ENCODE measurements at places on chromosomes 1 and 21.

- DNase-seq, result peak; percentile 41
These were observed at the start of gene PRDM2 for GRCh38 chr1:13699936-13700520. PRDM2 (plus strand) TSS chr1:13700188; CDS start chr1:13715606, 15,418 bp downstream.

GRCh38 chr1:186149591-186149990 lies 225.5 kb downstream of the TPR start:
- DNase-seq, result no peak

- DNase-seq, result no peak
These were observed 2.5 kb upstream of the DENND2D start for GRCh38 chr1:111202707-111203623.

GRCh38 chr1:58574816-58575215 lies 2.2 kb downstream of the TACSTD2 start:
- DNase-seq, result no peak

DNA sequence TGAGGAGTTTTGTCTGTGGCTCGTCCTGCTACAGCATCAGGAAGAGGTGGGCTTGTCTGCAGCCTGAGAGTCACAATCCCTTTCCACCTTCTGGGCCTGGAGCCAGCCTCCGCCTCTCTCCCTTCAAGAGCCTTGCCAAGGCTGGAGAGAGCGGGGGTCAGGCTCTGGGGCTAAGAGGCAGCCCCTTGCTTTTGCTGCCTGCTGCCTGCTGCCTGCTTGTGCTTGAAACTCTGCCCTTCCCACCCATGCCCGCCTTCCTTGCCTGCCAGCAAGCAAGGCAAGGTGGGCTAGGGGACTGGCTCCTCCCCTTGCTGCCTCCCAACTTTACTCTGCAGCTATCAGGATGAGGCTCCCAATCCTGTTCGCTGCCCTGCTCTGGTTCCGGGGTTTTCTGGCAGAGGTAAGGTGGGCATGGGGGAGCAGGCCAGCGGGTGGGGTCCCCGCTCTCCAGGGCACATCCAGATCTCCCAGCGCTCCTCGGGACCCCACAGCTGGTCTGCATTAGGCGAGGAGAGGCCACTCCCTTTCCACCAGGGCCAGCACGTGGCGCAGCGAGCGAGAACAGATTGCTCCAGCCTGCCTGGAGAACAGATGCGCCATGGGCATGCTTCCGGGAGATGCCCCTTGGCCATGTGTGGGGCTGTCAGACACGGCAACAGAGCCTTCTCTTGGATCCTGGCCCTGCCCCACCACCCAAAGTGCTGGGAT lies 7.5 kb upstream of the PTPN7 start:
- no peak for DNase-seq

DNA sequence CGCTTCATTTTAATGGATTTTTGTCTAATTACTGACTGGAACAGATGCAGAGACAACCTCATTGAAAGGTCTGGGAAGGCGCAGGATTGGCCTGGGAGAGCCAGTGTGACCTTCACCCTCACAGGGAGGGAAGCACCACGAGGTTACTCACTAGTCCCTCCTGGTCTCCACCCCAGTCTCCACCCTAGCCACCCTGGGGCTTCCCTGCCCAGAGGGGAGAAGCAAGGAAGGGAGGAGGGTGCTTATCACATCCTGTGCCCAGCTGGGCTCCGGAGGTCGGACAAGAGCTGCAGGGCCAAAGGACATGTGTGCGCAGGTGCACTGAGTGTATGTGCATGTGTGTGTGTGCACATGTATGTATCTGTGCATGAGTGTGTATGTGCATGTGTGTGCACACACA lies 220.1 kb upstream of the VAMP3 start:
- no peak for DNase-seq

- DNase-seq, result no peak
These were observed 28.7 kb downstream of the SYNJ1 start for GRCh38 chr21:32698971-32699693.

DNA sequence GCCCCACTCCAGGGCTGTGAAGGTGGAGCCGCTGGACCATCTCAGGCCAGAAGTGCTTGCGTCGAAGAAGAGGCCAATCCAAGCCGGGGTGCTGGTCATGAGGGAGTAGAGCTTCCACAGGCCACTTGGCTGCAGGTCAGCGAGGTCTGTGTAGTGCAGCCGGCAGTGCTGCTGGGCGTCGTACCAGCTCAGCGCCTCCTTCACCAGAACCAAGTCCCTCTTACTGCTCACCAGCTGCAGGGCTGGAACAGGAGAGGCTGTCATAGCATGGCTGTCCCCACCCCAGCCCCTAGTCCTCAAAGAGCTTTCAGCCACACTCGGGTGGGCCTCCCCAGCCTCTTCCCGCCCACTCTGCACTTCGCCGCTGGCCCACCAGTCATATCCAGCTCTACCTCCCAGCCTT lies 2.2 kb downstream of the CLEC20A start:
- DNase-seq, result no peak

- no peak for DNase-seq
These were observed 431.4 kb downstream of the NEGR1 start for GRCh38 chr1:71850936-71851335.

DNA sequence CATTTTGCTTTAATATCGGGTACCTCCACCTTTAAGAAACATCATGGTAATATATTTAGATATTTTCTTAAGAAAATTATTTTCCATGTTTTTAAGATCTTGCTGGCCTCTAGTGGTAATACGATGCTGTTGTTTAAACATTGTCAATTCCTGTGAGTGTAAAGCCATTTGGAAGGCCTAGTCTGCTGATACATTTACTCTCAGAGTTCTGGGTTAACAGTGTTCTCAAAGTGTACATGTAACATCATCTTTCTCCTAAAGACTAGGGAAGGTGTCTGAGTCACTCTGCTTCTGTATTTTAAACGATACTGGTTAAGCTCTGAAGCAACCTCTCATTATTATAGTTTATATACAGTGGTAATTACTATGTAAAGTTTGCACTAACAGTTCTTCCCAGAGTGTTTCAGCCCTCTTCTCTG lies 189.1 kb downstream of the RASAL2 start:
- DNase-seq, result no peak

- no peak for DNase-seq
These were observed 44.7 kb downstream of the ENAH start for GRCh38 chr1:225608014-225608796.

DNA sequence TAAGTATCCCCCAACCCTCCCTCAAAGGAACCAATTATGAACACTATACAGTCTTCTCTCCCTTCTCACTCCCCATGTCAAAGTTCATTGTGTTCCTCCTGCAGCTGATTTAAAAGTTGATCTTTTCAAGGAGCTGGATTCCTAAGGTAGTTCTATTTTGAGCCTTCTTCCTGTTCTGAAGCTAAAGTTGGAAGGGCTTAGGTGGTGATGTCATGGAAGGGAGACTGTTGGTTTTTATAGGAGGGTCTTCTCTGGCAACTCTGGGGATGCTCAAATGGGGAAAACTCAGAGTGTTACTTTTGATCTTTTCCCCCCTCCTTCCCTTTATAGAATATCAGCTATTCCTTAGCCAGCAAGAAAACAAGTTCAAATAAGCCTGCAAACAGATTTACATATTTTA lies 83.0 kb upstream of the AK4 start:
- no peak for DNase-seq

DNA sequence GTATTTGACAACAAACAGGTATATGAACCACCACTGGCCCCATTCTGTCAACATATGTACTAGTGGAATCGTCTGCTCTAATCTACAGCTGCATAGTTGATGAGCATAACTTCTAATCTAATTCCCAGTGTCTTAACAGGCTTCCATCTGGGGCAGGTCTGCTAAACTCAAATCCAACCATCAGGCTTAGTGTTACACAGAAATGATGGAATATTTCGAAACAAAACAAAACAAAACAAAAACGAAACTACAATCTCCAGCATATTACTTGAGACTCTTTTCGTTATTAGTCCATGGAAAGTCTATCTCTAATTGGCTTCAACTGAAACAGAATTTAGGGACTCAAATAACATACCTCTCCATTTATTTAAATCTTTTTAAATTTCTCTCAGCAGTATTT lies 37.6 kb downstream of the DIPK1A start:
- DNase-seq, result no peak

GRCh38 chr1:101004061-101004460 lies 21.5 kb downstream of the DPH5 start:
- DNase-seq, result no peak

DNA sequence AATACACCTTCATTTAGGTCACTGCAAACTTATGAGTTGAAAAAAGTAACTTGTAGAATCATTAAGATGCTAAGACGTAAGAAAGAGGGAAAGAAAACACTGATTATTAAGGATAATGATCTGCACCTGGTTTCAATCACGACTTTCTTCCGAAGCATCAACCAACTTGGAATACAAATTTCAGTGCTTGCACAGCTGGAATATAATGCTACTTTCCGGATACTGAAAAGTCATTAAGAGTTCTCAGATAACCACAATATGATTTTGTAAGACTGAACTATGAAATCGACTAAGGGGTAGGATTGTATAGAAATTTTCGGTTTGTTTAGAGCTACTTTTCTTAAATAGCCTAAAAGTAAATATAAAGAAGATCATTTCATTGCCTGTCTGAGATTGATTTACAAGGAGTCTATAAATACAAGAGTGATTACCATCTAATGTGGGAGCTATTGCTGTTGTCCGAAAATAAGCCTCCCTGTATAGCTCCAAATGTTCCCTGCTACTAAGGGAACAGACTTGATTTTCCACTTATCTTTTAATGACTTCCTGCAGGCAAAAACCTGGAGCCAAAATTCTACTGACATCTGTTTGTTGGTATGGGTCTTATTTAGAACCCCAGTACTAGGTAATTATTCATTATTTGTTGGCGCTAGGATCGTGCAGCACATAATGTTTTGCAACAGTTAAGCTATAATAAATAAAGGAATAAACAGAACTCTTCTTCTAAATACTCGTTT lies 673.3 kb downstream of the KCNT2 start:
- no peak for DNase-seq

GRCh38 chr1:60942291-60942690 lies 140.1 kb upstream of the NFIA start:
- no peak for DNase-seq

GRCh38 chr1:33615546-33615945 lies 143.1 kb downstream of the ZSCAN20 start:
- DNase-seq, result no peak

- DNase-seq, result no peak
These were observed 15.5 kb downstream of the SLC6A17 start for GRCh38 chr1:110165761-110166231.

DNA sequence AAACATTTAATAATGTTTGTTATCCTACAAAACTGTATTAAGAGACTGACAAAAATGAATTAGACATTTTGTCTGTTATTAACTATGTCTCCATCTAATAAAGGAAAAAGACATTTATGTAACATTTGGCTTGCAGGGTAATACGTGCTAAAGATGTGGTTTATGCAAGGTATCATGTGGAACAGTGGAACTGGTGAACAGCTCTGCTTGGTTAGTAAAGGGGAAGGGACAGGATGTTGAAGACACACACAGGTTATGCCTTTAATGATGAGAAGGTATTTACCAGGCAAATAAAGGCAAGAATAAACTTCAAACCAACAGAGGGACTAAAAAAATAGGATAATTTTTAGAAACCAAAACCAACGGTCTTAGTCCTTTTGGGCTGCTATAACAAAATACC lies 93.1 kb downstream of the UCHL5 start:
- DNase-seq, result no peak
